ENCODE measurements at places on chromosomes 12 and 14.

DNA sequence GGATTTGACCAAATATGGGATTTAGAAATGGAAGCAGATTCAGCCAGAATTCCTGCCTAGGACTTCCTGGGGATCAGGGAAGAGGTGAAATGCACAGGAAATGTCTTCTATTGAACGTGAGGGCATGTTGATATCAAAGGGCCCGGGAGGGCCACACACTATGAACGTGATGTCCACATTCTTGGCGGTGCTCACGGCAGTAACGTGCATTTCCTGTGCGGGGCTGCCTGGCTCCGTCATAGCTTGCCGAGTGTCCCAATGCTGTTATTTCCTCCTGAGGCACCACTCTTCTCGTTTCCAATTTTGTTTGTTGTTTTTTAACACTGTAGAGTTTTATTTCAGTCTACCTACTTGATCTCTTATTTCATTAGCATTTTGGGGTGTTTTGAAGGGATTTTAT lies 67.3 kb downstream of the ZNF664 start:
- no peak for DNase-seq

DNA sequence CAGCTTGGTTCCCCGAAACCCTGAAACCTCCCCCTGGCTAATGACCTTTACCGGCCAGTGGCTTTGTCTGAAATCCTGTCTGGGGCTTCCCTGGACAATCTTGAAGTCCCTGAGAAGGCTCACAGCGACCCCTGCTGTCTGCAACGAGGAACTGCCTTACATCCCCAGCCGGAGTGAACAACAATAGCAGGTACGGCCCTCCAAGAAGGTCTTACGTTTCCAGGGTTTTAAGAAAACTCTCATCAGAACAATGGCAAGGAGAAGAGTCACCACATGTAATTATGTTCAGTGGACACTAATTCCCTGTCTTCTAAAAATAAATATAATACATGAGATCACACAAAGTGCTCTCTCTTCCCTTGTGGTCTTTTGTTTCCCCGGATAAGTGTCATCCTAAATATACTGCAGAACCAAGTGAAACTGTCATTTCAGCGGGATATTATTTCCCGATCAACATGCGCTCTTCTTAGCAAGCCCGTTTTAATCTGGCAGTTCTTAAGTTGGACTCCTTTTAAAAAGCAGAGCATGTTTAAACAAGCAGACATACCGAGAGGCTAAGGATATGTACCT lies 53.3 kb downstream of the RBM19 start:
- no peak for DNase-seq

DNA sequence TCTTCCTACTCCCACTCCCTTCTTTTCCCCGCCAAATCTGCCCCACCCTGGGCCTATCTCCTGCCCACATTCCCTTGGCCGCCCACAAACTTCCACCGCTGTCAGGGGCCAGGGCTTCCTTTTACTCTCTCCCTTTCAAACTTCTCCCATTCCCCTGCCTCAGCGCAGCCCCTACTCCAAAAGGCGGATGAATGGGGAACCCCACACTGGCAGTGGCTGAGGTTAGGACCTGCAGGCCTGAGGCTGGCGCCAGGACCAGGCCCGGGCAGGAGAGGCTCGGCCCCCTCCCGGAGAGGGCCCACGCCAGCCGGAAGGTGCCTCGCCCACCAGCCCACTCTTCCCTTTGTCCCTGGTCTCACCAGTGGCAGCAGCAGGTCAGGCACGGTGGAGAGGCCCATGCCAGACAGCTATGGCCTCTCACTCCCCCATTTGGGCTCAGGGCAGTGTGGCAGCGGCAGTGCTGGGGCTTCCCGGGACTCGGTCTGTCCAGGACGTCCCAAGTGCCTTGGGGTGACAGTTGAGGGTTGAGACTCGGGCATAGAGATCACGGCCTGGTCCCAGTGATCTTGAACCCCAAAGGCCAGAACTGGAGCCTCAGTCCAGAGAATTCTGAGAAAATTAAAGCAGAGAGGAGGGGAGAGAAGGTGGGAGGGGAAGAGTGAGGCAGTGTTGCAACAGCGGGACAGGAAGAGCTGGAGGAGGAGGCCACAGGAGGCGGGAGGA lies at the start of gene TNFRSF1A:
Gene TNFRSF1A (minus strand): TSS at position 660 of the 723 bp plus-strand sequence. CDS start 262 bp downstream, at position 398.
- no peak for DNase-seq

GRCh38 chr12:110277530-110278254 lies 3.4 kb upstream of the ATP2A2 start:
- no peak for DNase-seq
